ENCODE measurements at places on chromosomes 5 and 9. TPM values are rescaled to one million over a fixed set of nuclear protein-coding genes. Genes with fewer than 3 reads are reported as not detected.

FRMPD1 gene
- 38.1 TPM for total RNA-seq

IL3 gene
- not detected for total RNA-seq

DNA sequence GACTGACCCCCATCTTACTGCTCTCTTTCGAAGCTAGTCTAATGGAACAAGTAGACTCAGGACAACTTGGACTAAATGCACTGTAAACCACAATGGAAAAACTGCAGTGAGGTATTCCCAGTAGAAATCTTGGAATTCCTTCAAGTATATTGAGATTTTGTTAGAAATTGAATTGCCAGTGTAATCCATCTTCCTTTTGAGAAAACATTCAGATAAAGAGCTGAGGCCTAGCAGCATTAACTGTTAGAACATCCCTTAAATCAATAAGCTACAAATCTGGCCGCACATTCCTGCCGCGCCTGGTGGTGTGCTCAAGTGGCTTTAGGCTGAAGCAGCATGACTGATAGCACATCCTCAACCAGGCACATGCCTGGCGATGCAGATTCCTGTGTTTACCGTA lies 29.3 kb downstream of the PPIC start:
- DNase-seq, result peak; percentile 32
- no peaks in the 10 kb centered on the region for H3K36me3 ChIP-seq
- no peak overlapping the region for H3K27ac ChIP-seq
- H3K4me3 ChIP-seq, result no peak overlapping the region
- peaks cover 32% of the 10 kb centered on the region for H3K4me1 ChIP-seq
- no peaks in the 10 kb centered on the region for H3K27me3 ChIP-seq

DNA sequence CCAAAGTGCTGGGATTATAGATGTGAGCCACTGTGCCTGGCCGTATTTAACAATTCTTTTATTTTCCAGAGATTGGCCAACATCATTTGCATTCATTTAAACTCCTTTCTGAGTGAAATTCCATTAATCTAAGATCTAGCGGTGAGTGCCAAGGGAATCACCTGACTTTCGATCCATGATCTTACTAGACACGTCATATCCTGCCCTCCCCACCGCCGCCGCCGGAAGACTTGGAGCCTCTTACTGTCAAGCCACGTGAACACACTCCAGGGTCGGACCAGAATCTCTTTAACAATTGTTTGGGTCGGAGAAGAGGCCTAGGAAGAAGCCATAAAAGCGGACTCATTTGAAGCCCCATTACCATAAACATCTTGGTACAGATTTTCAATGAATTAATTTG lies 12.9 kb downstream of the INPP5E start:
- H3K27me3 ChIP-seq, result peaks cover 3% of the 10 kb centered on the region
- H3K36me3 ChIP-seq, result no peaks in the 10 kb centered on the region
- H3K4me1 ChIP-seq, result peaks cover 7% of the 10 kb centered on the region

GRCh38 chr9:31840702-31841101 lies 543.7 kb upstream of the ACO1 start:
- H3K4me3 ChIP-seq, result no peak overlapping the region
- no peaks in the 10 kb centered on the region for H3K27me3 ChIP-seq
- no peaks in the 10 kb centered on the region for H3K36me3 ChIP-seq
- DNase-seq, result no peak

GRCh38 chr5:131790550-131790949 lies 6.3 kb downstream of the FNIP1 start:
- no peak overlapping the region for H3K4me3 ChIP-seq
- no peaks in the 10 kb centered on the region for H3K36me3 ChIP-seq
- H3K27ac ChIP-seq, result no peak overlapping the region
- peaks cover 8% of the 10 kb centered on the region for H3K4me1 ChIP-seq

- DNase-seq, result no peak
- no peak overlapping the region for H3K4me3 ChIP-seq
- H3K27ac ChIP-seq, result no peak overlapping the region
- no peaks in the 10 kb centered on the region for H3K4me1 ChIP-seq
- H3K36me3 ChIP-seq, result peaks cover 4% of the 10 kb centered on the region
Measured at GRCh38 chr9:24090566-24090965, 264.5 kb upstream of the ELAVL2 start.

DNA sequence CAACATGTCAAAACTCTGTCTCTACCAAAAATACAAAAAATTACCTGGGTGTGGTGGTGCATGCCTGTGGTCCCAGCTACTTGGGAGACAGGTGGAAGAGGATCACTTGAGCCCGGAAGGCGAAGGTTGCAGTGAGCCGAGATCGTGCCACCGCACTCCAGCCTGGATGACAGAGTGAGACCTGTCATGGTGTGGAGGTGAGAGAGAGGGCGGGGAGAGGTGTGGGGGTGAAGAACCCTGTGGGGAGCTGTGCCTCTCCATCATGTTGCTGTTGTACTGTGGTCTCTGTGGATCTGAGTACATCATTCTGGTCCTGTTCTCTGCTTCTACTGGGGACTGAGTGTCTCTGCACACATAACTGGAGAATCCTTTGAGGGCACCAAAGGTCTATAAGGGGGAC lies 11.3 kb upstream of the SLC34A1 start:
- H3K4me1 ChIP-seq, result peaks cover 9% of the 10 kb centered on the region
- H3K36me3 ChIP-seq, result no peaks in the 10 kb centered on the region
- no peak overlapping the region for H3K4me3 ChIP-seq
- H3K27ac ChIP-seq, result no peak overlapping the region
- no peak for DNase-seq

- no peak overlapping the region for H3K4me3 ChIP-seq
- H3K27me3 ChIP-seq, result peaks cover 2% of the 10 kb centered on the region
- H3K4me1 ChIP-seq, result no peaks in the 10 kb centered on the region
- no peaks in the 10 kb centered on the region for H3K36me3 ChIP-seq
- no peak for DNase-seq
- H3K27ac ChIP-seq, result no peak overlapping the region
Measured at GRCh38 chr5:74575741-74576538, 64.6 kb downstream of the ENC1 start.

- H3K27ac ChIP-seq, result no peak overlapping the region
- no peaks in the 10 kb centered on the region for H3K36me3 ChIP-seq
- H3K27me3 ChIP-seq, result peaks cover 3% of the 10 kb centered on the region
- no peak overlapping the region for H3K4me3 ChIP-seq
- H3K4me1 ChIP-seq, result peaks cover 13% of the 10 kb centered on the region
- DNase-seq, result no peak
Measured at GRCh38 chr9:35516479-35516878, 26.6 kb downstream of the RUSC2 start.
